ENCODE measurements at places on chromosomes 5 and 9.

GRCh38 chr5:116553366-116553765, 21.3 kb downstream of the SEMA6A start:
- no peak for DNase-seq

GRCh38 chr9:136823136-136824046, 15.6 kb downstream of the RABL6 start:
- DNase-seq, result no peak

DNA sequence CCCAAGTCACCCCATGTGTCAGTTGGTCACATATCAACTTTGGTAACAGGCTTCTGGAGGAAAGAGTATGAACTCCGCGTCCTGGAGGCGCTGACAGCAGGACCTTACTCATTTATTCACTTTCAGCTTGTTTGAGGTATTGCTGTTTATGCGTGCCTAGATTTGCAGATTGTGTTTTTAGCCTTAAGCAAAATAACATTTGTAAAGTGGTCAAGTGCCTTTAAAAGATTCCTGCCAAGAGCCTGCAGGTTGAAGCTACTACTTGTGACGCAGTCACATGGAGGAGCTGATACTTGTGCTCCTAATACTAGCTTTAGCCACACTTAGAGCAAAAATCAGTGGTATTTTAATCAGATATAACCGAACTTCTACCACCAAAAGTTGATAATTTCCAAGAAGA, 351.3 kb downstream of the ADGRV1 start:
- no peak for DNase-seq

- DNase-seq, result no peak
Observed at GRCh38 chr5:81334304-81335061, 33.1 kb downstream of the ZCCHC9 start.

- DNase-seq, result no peak
Observed at GRCh38 chr9:77277719-77278118, 100.4 kb downstream of the VPS13A start.

DNA sequence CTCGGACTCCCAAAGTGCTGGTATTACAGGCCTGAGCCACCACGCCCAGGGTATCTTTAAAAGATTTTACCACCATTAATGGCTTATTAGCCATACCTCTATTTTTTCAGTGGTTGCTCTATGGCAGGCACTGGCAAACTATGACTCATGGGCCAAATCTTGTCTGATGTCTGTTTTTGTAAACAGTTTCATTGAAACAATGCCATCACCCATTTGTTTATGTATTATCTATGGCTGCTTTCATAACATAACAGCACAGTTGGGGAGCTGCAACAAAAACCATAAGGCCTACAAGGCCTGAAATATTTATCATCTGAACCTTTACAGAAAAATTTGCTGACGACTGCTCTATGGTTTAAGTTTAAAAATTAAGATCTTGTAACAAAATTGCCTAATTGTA, 66.8 kb downstream of the SLC38A9 start:
- DNase-seq, result no peak

DNA sequence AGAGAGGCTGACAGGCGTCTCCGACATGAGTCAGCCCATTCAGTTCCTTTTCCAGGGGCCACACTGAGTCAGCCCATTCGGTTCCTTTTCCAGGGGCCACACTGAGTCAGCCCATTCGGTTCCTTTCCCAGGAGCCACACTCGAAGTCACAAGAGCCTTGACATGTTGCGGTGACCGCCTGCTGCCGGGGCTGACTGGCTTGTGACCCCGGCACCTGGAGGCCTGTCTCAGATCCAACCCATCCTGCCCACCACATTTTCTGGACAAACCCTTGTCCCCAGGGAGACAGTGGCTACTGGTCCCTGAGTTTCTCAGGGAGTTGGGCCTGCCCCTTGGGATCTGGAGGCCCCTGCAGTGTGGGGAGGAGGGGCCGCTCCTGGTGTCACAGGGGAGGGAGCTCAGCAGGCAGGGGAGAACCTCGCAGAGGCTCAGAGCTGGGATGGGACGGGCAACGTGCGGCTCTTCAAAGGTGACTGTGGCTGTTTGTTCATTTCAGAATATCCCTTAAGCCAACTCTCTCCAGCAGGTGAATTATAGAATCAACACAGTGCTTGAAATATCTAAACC, 40.5 kb upstream of the LPCAT1 start:
- DNase-seq, result no peak

GRCh38 chr5:83718195-83718825, 2.3 kb downstream of the HAPLN1 start:
- DNase-seq, result no peak

GRCh38 chr5:96006291-96006690, 44.6 kb upstream of the ELL2 start:
- no peak for DNase-seq

DNA sequence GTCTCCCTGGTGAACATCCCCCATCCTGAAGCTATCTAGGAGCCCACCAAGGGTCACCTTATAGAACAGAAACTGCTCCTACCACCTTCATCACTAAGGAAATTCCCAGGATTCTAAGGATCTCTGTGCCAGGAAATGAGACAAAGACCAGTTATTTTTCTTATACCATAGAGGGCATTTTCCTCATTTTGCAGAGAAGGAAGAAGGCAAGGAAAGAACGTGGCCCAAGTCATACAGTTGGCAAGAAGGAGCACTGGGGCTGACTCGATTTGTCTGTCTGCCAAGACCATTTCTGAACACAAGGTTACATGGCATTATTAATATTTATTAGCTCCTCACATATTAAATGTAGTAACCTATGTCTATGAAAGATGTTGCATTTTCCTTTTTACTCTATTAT, 49.6 kb upstream of the TNFSF15 start:
- DNase-seq, result no peak

GRCh38 chr5:65101632-65102100, 332.9 kb downstream of the CWC27 start:
- no peak for DNase-seq

- DNase-seq, result no peak
Observed at GRCh38 chr5:39955156-39955555, 530.4 kb upstream of the DAB2 start.

DNA sequence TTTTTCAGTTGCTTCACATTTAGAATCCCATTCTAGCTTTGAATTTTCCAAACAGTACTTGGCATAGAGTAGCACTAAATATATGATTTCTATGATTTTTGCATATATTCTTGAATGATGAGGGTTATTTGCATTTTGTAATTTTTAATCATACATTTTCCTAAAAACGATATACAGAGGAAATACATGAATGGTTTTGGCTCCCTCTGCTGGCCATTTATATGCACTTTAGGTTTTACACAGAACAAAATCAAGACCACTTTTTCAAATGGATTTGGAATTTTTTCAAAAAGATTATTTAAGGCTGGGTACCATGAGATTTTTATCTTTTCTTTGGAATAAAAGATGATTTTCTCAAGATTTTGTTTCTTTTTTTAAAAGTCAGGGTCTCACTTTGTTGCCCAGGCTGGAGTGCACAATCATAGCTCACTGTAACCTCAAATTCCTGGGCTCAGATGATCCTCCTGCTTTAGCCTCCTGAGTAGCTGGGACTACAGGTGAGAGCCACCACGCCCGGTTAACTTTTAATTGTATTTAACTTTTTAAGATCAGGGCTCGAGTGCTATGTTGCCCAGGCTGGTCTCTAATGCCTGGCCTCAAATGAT, 16.7 kb upstream of the COMMD10 start:
- no peak for DNase-seq

- no peak for DNase-seq
Observed at GRCh38 chr9:137502008-137502911, 43.1 kb upstream of the NSMF start.

- no peak for DNase-seq
Observed at GRCh38 chr5:10726913-10727517, 34.0 kb downstream of the DAP start.

DNA sequence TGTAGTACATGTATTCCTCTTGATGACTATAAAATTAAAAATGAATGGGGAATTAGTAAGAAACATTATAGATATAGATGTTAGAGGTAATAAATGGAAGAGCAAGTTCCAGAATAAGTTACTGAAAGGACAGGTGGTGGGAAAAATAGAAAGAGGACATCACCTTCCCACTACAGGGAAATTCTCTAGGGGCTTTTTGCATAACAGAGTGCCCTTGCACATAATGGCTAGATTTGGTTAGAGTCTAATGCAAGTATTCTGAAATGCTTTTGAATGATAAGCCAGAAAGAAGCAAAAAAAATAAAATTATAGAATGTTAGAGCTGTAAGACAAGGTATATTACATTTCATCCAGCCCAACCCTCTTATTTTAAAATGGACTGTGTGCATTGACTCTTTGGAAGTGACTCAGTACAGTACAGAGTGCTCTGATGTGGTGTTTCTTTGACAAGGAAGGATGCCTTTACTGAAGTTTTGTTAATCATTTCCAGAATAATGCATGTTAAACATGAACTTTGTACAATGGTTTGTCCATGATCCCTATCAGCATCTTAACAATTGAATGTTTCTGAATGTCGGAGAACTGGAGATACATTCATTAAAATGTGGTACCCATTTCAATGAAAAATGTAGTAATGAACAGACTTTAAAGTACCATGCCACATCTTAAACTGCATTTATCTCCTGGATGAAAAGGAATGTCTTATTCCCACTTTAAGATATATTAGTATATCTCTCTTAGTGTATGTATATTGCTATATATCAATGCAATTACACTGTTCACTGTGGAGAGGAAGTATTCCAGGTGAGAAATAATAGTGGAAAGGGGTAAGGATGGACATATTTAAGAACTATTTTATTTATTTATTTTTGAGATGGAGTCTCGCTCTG, 391.1 kb downstream of the ADGRV1 start:
- DNase-seq, result no peak

DNA sequence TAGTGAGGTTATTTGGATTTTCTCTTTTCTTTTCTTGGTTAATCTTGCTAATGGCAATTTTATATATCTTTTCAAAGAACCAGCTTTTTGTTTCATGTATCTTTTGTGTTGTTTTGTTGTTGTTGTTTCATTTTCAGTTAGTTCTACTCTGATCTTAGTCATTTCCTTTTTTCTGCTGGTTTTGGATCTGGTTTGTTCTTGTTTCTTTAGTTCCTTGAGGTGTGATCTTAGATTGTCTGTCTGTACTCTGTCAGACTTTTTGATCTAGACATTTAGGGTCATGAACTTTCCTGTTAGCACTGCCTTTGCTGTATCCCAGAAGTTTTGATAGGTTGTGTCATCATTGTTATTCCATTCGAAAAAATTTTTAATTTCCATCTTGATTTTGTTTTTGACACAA, 399.7 kb downstream of the TLE1 start:
- DNase-seq, result no peak

DNA sequence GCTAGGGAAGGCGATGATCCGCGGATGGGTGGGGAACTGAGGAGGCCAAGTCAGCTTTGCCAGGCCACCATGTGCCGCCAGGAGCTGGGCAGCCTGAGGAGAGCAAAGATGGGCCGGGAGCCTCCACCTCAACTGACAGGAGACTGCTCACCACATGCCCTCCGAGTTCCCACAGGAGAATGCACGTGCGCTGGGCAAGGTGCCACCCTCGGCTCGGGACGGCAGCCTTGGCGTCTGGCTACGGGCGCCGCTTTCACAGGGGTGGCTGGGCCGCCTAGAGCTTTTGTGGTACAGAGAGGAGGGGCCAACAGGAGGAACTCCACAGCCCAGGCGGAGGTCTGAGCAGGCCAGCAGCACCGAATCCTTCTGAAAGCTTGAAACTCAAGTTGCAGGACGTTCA, 5.3 kb upstream of the TBC1D9B start:
- DNase-seq, result no peak

DNA sequence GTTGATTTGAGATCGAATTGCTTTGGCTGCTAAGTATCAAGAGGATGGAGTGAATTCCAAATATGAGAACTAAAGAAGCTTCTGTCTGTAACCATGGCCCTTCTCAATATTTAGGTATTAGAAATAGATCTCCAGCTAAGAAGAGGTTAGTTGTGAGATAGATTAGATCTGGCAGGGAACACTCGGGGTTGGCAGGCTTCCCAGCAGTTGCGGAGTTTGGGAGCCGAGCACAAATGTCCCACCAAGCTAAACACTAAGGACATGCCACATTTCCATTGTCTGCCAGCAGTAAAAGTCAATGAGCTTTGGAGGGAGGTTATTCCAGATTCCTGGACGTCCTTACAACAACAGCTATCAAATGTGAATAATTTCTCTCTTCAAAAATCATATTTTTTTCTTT, 85.8 kb downstream of the TAF11L14 start:
- DNase-seq, result no peak

GRCh38 chr5:72388646-72389045, 68.5 kb downstream of the PTCD2 start:
- DNase-seq, result no peak

GRCh38 chr5:1134478-1134877, 22.6 kb upstream of the SLC12A7 start:
- DNase-seq, result no peak

GRCh38 chr5:96789794-96790330, 17.9 kb downstream of the ERAP1 start:
- DNase-seq, result no peak

DNA sequence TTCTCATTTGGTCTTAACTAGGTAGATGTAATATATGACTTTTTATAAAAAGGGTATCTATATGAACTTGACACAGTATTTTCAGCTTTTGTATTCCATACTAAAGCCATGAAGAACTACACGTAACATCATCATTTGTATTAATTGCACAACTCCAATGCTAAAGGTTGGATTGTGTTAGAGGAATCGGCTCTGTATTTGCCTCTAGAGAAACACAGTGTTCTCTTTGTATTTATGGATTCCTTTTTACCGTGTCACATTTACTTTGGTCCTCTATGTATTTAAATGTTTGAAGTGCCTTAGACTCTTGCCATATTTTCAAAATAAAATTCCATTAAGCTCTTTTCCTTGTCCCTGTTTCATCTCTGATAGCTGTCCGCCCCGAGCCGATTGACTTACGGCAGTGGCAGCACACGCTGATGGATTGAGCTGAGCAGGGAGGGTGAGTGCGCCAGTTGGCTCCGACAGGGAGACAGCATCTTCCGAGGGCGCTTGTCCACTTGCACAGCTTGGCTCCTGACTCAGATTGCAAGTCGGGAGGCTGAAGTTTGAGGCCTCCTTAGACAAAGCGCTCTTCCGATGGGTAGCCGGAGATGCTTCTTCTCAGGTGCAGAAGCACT, 95.6 kb upstream of the DMRT1 start:
- no peak for DNase-seq

GRCh38 chr5:103645816-103646215, 83.2 kb upstream of the NUDT12 start:
- no peak for DNase-seq

DNA sequence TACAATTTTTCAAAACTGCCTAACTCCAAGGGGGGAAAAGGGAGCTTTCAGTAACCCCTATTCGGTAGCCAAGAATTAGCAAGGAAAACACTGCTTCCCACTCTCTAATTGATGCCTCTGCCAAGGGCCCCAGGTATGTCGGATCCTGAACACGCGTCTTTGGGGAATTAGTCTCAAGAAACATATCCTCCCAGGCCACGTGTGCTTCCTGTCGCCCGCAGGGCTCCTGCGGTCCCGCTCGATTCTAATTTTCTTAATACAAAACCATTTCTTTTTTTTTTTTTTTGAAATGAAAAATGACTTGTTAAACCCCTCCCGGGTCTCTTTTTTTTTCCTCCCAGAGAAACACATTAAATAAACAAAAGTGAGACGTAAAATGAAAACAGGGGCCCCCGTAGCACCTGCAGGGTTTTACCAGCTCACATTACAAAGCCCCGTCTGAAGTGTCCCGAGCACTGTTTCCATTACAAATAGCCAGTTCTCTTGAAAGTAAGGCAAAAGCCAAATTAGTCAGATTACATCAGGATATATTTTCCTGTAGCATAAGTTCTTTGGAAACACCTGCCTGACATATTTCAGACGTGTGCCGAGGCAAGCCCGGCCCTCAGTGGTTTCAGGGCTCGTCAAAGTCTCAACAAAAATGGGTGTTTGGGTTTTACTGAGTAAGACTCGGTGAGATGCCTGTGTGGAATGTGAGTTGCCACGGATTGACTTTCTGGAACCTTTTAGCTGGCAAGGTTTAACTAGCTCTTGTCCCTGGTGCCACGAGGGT, 21.5 kb downstream of the SMIM23 start:
- DNase-seq, result no peak

Data from stimulated activated CD8-positive, alpha-beta memory T cell treated with anti-CD3 and anti-CD28 coated beads, Interleukin-15, amount 100 ng/mL, for 24 hours (primary cell).